ENCODE measurements at places on chromosomes 2 and 18.

GRCh38 chr2:199581408-199581807, 123.7 kb upstream of the SATB2 start:
- DNase-seq: no peak

- no peak for DNase-seq
Observed at GRCh38 chr18:45335282-45336043, 279.8 kb upstream of the SLC14A2 start.

DNA sequence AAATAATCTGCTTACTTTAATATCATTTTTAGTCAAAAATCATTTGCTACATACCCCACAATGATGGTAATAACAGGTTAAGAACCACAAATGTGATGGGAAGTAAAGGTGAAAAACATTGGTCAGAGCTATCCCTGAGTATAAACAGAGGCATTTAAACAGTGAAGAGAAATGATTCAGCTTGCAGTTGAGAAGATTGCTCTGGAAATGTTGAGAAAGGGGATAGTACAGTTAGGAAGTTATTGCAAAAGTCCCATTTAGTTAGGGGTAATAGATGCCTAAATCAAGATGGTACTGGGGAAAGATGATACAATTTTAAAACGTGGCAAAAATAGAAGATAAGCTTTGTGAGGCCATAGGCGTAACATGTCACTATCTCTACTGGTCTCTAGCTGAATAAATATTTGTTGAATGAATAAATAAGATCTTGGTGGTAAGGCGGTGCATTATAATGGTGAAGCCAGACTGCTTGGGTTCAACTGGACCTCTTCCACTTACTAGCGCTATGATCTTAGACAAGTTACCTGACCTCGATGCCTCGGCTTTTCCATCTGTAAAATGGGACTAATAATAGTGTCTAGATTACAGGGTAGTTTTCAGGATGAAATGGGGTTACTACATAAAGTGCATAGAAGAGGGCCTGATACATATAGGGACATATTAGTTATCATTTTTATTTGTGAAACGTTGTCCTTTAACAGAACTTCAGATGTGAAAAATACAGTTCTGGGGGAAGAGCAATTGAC, 2.0 kb upstream of the BZW1 start:
- DNase-seq: no peak

- no peak for DNase-seq
Observed at GRCh38 chr2:19073522-19073921, 284.9 kb downstream of the OSR1 start.

DNA sequence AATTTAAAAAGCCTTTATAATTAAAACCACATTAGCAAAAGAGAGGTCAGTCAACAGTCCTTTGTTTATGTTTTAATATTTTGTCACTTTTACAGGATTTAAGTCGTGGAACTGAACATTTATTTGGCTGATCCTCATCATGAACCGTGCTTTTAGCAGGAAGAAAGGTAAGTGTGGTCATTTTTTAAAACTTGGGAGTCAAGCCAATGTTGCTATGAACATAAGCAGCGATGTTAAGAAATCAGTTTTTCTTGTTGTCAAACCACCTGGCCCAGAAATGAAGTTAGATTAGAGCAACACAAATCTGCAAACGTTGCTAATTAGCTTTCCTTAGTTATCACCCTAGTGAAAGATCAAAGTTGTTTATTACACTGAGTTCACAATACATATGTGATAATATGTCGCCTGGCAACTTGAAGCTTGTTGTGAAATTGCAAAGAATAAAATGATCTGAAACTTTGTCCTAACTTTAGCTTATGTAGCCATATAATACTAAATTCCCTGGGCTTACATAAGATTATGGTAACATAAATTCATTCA, 186.0 kb downstream of the GULP1 start:
- no peak for DNase-seq

GRCh38 chr18:59274533-59274928, 1.3 kb upstream of the RAX start:
- DNase-seq: no peak

GRCh38 chr2:236915186-236915585, 170.5 kb upstream of the COPS8 start:
- no peak for DNase-seq

DNA sequence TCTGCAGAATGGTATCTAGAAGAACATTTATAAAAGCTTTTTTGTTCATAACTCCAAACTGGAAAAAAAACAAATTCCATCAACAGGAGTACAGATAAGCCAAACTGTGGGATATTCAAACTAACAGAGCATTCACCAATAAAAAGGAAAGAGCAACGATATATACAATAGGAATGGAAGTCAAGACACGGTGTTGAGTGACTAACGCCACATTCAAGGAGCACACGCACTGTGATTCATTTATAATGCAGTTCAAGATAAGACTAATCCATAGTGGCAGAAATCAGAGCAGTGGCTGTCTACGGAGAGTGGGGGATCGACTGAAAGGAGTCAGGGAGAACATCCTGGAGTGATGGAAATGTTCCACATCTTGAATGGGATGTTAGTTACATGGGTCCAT, 70.7 kb downstream of the CABYR start:
- DNase-seq: no peak

All from activated T-helper 1 cell treated with anti-CD3 and anti-CD28 coated beads, Interleukin-2, amount 50 U/mL, for 16 hours (primary cell).